ENCODE measurements at places on chromosomes 2 and 18.

DNA sequence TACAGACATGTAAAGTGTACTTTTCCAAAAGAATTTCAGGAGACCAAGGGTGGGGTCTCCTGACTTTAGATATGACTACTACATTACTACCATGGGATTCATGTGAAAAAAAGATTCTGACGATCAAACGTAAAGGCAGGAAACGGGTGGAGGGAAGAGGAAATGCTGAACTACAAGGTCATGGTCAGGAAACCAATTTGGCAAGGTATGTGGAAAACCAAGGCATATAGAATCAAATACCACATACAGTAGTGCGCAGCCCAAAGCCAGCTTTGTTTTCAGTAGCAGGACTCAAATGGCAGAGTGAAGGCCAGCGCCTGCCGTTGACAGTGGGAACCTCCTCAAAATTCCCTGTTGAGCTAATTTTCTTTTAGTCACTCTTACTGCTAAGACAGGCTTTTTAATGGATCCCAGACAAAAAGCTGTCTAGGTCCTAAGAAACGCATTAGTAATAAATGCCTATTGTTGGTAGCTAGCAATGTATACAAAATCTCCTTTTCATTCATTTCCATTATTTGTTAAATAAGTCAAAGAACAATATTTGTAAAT, 57.6 kb upstream of the SERTAD2 start:
- DNase-seq = no peak

DNA sequence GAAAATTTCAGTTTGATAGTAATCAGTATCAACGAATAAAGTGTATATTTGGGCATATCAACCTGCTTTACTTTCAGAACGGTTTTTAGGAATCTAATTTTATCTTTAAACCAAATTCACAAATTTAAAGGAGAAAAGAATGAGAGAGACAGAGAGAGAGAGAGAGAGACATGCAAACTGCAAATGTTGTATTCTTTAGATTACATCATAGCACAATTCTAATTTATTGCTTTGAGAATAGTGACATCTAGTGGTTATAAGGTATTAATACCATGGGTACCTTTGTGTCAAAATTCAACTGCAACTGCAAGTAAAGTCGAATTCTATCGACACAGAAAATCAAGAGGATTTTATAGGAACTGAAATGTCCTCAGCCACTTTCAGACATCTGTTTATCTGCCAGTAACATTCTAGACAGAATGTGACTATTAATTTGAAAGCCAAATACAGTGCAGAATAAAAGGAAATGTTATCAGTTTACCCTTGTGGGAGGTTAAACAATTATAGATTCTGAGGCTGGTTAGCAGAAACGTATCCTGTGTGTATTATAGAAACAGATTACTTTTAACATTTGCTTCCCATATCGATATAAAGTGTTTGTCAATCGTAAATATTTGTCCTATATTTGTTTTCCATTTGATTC, 529.8 kb upstream of the VRK2 start:
- peak; percentile 54 for DNase-seq

GRCh38 chr2:120926463-120927264, 191.0 kb downstream of the GLI2 start:
- DNase-seq = no peak

DNA sequence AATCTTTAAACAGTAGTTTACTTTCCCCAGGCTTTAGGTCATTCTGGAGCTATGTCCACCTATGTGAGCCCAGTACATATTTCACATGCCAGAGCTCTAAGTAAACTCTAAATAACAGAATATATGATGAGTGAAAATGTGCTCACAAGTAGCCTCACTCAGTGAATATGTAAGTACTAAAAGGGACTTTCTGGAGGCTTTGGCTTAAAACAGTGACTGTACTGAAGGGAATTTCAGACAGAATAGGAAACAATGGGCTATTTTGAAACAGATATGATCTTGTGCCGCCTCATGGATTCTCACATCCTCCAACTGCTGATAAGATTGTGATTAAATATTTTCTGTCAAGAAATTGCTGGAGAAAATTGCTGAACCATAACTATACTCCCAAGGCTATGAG, 747.9 kb downstream of the SOCS6 start:
- no peak for DNase-seq

- DNase-seq = no peak
These were observed 52.8 kb downstream of the EIF5B start for GRCh38 chr2:99389946-99390345.

GRCh38 chr18:10289951-10290637, 164.3 kb upstream of the APCDD1 start:
- DNase-seq = peak; percentile 10

GRCh38 chr2:8923183-8923582, 80.3 kb downstream of the MBOAT2 start:
- peak; percentile 49 for DNase-seq

- DNase-seq = peak; percentile 36
These were observed 228.7 kb downstream of the GBX2 start for GRCh38 chr2:235939471-235939870.

Measured in amniotic epithelial cell (primary cell).